Eye (tissue), 1 donor: ENCODE measurements at places on chromosomes 6 and 20.

DNA sequence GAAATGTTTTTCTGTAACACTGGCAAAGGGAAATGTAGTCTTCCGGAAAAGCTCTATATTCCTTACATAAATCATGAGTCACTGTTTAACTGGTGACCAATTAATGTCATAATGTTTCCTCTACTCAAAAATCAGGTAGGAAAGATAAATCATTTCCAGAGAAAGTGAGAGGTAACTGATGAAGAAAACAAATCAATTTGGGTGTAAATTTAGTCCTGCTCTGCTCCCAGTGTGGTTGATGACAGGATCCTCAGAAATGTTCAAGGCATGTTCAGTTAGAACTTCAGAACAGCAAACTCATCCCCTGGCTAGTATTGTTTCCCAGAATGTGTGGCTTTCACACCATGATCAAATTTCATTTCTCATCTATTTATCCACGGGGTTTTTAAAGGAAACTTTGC lies 38.8 kb upstream of the SPACA1 start:
- DNase-seq = no peak

DNA sequence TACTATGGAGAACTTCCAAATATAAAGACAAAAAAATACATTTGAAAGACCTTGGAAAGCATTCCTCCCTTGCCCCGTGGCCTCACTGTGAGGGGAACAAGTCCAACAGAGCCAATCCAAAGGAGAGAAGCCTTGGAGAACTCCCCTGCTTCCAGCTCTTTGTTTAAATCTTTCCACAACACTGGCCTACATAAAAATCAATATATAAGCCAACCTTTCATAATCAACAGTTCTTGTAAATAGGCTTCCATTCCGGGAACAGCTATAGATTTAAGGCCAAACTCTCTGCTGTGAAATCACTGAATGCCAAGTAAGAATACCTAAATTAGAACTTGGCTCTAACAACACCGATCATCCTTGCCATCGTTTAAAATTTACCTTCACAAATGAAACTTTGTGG lies 242.1 kb downstream of the HACE1 start:
- no peak for DNase-seq

- DNase-seq = peak; percentile 55
Observed at GRCh38 chr6:113291751-113292445, 565.2 kb upstream of the MARCKS start.

GRCh38 chr6:75244063-75244584 lies 523 bp upstream of the COX7A2 start:
- no peak for DNase-seq

DNA sequence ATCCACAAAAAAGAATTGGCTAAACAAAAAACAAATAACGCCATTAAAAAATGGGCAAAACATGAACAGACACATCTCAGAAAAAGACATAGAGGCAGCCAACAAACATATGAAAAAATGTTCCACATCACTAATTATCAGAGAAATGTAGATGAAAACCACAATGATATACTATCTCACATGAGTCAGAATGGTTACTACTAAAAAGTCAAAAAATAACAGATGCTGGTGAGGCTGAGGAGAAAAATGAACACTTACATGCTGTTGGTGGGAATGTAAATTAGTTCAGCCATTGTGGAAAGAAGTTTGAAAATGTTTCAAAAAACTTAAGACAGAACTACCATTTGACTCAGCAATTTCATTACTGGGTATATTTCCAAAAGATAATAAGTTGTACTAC lies 430.1 kb upstream of the JAG1 start:
- DNase-seq = no peak
